ENCODE measurements at places on chromosomes 3 and 15. TPM values are rescaled to one million over a fixed set of nuclear protein-coding genes. Genes with fewer than 3 reads are reported as not detected.

DNA sequence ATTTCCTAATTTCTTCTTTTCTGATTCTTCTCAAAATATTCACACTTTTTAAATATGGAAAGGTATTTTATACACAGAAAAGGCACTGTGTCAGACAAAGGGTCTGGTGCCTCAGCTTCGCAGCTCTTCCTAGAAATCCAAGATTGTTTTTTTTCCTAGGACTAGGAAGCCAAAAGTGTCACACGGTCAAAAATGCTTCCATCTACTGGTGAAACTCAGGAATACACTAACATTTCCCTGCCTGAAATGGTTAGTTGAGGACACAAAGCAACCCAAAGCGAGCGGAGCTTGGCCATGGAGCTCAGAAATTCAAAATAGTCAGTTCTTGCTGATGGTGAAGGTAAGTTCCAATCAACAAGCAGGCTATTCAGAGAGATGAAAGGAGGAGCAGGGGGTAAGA lies 426.5 kb upstream of the RASGRP1 start:
- DNase-seq = peak; percentile 44

DNA sequence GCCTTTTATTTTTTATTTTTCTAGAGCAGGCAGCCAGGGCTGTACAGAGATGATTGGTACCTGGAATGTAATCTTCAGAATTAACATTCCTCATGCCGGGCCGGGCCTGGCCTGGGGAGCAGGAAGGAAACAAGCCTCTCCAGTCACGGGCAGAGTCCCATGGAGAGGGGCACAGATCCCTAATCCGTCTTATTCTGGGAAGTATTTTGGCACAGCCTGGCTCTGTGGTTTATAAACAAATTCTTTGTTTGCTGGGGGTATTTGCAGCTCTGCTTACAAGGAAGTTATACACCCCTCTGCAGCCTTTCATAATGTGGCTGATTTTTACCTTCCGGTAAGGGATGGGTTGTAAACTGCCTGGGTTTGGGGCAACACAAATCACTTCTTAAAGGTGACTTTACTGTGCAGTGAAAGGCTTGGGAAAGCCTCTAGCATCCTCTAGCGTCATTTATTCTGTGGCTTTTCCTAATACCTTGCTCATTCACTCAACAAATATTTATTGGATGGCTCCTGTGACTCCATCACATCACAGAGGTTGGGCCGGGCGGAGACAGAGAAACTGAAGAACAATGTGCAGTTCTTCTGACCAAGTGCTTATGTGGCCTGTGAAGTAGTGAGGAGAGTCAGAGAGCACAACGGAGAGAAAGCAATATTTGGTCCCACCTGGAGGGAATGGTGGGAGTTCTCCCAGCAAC lies 2.7 kb downstream of the SLC6A20 start:
- DNase-seq = no peak

GRCh38 chr3:9448643-9449042 lies 51.2 kb downstream of the SETD5 start:
- DNase-seq = peak; percentile 69

DNA sequence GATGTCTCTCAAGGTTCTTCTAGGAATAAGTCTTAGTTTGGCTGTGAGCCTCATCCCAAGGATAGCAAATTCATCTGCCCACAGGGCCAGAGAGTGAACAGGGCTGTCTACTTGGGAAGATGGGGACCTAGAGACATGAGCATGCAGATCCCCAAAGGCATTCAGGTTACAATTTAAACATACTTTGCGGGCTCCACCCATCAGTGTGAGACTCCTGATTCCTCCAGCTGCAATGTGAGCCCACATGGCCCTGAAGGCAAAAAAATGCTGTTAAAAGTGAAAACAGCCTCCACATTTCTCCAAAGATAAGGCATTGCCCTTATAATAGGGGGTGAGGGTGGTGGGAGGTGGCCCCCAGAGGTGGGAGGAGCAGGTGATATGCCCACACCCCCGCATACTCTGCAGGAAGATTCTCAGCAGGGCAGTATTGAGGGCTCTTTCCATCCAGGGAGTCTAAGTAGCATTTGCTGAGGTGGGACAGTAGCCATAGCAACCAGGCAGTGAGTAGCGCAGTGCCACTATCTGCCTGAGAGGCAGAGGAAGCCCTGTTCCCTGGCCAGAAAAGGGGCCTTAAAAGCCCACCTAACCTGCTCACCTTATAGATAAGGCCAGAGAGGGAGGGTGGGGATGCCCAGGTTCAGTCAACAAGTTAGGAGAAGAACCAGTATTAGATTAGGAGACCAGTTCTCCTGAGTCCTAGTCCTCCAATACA lies 31.2 kb downstream of the TGM4 start:
- no peak for DNase-seq

- DNase-seq = peak; percentile 23
These were observed 1.8 kb upstream of the CCR1 start for GRCh38 chr3:46209746-46210470.

DNA sequence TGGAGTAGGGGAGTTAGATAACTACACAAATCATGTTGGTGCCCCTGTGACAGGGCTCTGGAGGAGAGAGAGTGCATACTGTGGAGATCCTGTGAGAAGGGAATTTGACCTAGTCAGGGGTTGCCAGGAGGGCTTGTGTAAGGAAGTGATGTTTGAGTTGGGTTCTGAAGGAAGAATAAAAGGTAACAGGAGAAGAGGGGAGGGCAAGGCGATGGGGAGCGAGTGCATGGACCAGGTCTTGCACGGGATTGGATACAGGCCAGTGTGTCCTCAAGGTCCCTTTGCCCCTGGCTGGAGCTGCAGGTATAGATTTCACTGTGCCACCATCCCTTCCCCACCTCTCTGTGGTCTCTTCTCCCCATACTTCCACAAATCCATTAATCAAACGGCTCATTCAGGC lies 83.9 kb downstream of the RGMA start:
- DNase-seq = no peak

DNA sequence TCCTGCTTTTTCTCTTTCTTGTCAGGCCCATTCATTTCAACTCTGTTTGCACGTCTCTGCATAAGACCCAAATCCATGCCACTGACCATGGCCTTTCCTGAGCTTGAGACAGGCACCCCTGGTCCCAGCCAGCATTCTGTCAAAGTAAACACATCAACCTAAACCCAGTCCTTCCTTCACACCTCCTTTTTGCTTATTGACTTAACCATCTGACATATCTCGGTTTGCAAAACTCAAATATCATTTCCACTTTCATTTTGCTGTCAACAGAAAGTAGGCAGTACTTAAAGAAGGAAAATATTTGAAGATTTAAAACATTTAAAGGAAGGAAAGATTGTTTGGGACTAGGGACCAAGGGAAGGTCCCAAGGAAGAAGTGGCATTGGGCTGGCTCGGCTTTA lies 48.2 kb upstream of the KBTBD8 start:
- DNase-seq = no peak

GRCh38 chr3:179432021-179432420 lies 19.2 kb downstream of the GNB4 start:
- DNase-seq = no peak

GRCh38 chr15:71096676-71097075 lies 18.6 kb upstream of the THSD4 start:
- DNase-seq = peak; percentile 86

GRCh38 chr3:172276103-172276502 lies 172.2 kb downstream of the GHSR start:
- no peak for DNase-seq

DNA sequence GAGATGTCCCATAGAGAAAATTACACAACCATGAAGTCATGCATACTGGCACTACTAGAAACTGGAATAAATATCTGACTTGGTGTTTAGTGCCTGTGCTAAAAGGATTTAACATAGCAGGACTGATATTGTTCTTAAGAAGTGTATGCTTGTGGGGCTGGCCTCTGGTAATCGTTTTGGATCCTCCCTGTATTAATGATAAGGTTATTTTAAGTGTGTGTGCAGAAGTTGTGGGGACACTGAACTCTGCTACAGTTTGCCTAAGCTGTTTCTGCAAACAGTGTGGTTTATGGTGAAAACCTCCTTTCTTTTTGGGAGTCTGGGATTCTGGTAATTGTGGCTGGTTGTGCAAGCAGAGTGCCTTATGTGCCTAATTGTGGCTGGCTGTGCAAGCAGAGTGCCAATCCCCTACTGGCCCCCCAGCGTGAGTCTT lies 120.8 kb downstream of the CLASP2 start:
- no peak for DNase-seq

- DNase-seq = no peak
These were observed 56.2 kb downstream of the SH3BP5 start for GRCh38 chr3:15276028-15276724.

- no peak for DNase-seq
These were observed 195.9 kb upstream of the LRRN1 start for GRCh38 chr3:3603351-3603750.

Gene DAPK2
- total RNA-seq = 5.4 TPM

Gene GOLGA8N
- 0.78 TPM for total RNA-seq

Gene DISP2
- 0.13 TPM for total RNA-seq

Gene ESYT3
- total RNA-seq = 0.05 TPM

Gene RPL15
- total RNA-seq = 1,714 TPM

Gene GOLGA6L9
- 0.52 TPM for total RNA-seq

Gene TNIK
- 10.6 TPM for total RNA-seq

Gene CTXN2
- total RNA-seq = not detected

Gene HTR3E
- not detected for total RNA-seq

Gene SAMD7
- total RNA-seq = not detected

Gene RNF13
- total RNA-seq = 21.4 TPM
